ENCODE measurements at places on chromosomes 3 and 15.
A peak's percentile ranks its signal among the peaks of the same experiment; 100 is the strongest.

DNA sequence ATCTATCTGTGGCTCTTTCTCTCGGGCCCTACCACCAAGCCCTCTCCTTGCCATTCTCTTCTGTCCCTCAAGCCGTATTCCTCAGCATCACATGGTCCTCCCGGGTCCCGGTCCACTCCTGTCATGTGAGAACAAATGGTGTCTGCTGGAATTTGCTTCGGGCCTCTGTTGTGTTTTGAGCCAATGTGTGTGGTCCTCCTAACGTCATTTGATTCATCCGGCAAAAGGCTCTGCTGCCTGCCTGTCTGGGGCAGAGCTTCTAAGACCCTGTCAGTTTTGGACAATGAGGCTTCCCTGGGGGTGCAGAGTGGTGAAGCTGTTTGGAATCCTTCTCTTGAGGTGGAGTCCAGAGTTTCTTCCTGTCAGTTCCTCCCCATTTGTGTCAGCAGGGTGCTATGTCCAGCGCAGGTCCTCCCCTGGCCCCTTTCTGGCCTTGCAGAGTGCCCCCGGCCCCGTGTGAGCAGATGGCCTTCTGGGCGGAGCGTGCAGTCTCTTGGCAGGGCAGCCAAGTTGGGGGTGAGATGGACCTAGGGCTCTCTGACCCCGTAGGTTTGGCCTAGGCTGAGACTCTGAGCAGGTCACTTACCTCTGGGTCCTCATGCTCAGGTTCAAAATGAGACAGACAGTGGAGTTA, 93.6 kb downstream of the APBA2 start:
- no peak for DNase-seq

DNA sequence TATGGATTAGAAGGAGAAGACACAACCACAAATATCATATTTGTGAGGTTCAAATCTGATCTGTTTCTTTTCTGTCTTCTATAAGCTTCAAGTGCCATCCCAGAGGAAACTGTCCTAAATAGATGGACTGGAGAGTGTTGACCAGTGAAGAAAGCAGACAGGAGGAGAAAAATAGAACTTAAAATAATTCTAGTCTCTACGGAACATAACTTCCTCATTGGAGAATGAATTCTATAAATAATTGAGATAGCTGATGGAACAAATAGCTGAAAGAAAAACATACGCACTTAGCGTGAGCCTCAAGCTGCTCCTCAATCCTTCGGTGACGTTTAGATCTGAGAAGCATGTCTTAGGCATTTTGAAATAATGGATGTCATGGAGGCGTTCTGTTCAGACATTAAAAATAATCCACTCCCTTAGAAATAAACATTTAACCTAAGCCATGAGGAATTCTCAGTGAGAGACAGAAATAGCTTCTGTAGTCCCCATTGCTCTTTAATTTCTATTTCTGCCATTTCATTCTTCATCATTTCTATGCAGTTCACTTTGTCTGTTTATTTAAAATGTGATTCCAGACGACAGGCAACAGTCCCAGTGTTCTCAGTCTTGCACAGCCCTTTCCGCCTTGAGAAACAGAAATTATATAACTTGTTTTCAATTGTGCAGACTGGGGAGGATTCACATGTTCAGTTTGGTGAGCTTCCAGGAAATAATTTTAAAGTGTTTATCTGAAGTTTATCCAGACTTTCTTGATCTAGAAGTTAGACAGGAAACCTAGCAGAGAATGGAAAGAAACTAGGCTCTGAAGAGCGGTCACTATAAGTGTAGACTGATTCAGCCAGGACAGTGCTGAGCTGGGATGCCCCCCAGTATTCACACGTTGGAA, 97.3 kb downstream of the NR1D2 start:
- no peak for DNase-seq

- no peak for DNase-seq
Measured at GRCh38 chr3:141109751-141110150, 58.6 kb downstream of the SPSB4 start.

DNA sequence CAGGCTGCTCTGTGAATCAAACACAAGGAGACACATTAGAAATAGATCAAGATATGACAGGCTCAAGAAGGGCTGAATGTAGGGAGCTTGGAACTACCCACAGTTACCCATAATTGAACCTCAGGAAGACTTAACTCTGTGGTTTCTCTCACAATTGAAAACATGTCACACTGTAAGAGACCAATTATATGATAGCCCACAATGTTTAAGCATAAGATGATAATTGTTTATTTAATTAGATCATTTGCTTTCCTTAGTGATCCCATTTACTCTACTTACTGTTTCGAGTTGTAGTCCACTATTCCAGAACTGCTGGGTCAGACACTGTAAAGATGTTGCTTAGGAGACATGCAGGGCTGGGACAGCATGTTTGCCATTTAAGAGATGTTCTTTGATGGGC, 201.3 kb upstream of the RARB start:
- no peak for DNase-seq

DNA sequence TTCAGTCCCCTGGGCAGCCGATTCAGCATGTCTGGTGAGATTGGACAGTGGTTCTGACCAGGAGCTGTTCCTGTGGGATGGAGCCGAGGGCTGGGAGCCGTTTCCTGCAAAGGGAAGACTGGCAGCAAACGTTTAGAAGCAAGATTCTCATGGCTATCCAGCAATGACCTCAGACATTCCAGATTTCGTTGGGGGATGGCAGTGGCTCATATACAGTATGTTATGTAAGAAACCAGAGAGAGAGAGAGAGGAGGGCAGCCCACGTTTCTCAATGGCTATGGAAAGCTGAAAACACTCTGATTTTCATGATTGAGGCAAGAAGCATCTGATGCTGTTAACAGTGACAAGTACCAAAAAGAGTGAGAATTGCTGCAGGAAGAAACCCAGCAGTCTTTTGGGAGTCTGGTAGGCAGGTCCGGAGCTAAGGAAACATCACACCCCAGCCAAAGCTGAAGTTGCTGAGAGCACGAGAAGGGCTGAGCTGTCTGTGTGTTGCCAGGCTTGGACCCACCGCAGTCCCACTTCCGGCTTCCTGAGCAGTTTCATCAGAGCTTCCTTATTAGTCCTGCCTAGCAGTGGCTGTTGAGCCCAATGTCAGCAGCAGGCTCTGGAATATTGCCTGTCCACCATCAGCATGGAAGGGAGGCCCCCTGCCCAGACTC, 25.6 kb upstream of the VPS8 start:
- DNase-seq: peak; percentile 7

DNA sequence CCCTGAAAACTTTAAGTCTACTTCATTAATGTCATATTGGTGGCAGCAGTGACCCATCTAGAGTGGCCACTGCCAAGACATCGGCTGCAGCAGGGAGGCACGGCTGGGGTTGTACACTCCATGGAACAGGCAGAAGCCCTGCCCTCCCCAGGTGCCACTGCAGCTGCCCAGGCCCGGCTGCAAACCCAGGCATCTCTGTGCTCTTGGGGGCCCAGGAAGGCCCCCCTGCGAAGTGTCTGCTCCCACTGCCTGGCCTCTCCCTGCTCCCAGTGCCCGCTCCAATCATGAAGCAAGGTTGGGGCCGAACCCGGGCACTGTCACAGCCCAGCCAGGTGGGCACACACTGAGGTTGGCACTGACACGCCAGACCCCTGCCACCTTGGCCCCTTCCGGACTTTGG, 12.1 kb upstream of the RPL14 start:
- DNase-seq: no peak

GRCh38 chr3:153029350-153029749, 132.7 kb upstream of the RAP2B start:
- DNase-seq: no peak

DNA sequence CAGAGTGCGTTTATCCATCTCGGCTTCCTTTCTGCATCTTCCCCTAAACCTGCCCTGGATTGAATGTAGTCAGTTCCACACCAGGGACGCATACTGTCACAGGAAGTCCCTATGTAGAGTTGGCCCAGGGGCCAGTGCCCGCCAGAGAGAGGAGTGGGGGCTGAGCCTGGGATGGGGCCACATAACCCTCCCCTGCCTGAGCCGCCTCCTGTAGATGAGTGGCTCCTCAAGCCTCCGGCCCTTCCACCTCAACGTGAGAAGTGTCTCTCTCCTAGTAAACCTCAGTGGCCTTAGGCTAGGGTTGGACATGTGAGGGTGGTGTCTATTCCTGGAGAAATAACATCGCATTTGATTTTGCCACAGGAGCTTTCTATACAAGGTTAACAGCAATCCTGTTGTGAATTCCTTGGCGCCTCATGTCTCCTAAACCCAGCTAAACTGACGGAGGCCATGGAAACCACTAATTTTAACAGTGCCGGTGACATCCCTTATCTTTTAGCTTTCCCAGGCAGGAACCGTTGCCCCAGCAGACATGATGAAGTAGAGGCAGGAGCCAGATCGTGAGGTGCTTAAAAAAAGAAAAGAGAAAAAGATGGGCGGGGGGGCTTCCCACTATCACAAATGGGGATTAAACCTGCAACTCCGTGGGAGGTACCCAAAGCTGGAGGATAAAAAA, 171.1 kb downstream of the CHDH start:
- no peak for DNase-seq

DNA sequence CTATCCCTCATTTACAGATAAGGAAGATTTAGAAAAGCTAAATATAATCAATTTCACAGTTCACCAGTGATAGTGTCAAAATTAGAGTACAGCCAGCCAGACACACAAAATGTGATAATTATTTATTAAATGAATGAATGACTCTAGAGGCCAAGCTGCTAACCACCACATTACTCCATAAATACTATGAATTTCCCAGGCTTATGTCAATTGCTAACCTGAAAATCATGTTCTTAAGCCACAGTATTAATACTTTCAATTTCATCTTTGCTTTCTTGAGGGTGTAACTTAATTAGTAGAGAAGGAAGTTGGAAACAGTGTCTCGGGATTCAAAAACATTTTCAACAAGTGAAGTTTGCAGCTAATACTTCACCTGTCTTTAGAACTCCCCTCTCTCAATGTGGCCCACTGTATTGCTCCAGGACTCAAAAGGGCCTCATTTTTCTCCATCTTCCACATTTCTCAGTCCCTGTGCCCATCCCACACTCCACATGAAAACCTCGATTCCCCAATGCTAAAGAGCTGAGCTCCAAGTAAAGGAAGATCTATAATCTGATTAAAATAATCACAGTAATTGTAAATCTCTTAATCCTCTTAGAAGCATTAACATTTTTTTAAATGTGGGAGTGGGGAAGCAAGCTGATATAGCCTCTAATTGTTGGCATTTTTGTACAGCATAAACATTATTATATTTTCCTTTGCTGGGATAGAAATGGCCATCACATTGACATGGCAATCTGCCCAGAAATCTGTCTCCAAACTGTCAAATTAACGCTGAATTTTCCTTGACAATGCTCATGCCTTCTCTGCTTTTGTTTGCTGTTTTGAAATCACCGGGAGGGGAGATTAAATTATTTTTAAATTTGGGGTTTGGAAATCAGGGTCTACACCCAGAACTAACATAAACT, 765.1 kb downstream of the ROBO1 start:
- DNase-seq: no peak

DNA sequence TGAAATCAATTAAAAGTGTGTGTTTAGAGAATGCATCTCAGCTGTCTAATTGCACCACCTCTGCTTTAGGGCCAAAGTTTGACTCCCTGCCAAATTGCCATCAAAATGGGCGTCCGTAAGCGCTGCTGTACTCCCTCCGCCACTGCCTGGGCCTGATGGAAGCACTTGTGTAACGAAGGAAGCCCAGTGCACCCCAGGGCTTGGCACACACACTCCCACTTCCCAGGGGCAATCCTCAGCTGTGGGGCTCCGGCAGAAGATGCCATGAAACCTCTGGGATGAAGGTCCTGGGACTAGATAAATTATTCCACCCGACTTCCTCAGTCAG, 137.8 kb downstream of the RORA start:
- DNase-seq: no peak

GRCh38 chr3:136390574-136390973, 140.4 kb downstream of the PCCB start:
- DNase-seq: no peak

DNA sequence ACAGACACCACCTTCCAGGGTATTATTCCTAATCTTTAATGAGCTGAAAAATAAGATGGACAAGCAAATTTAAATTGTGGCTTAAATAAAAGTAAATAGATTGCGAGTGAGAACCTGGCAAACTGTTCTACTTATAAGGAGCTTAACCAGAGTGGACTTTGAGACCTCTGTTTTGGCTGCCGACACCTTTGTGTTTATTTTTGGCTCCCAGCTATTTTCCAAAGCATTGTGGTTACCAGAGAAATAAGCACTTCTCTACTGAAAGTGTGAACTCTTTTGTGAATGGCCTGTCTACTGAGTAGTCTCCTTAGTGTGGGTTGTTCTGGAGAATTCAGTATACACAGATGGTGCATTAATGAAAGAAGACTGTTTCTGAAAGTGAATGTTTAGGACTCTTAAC, 109.4 kb downstream of the ATP8B4 start:
- no peak for DNase-seq

- DNase-seq: no peak
Measured at GRCh38 chr3:99118381-99118780, 216.9 kb upstream of the DCBLD2 start.

DNA sequence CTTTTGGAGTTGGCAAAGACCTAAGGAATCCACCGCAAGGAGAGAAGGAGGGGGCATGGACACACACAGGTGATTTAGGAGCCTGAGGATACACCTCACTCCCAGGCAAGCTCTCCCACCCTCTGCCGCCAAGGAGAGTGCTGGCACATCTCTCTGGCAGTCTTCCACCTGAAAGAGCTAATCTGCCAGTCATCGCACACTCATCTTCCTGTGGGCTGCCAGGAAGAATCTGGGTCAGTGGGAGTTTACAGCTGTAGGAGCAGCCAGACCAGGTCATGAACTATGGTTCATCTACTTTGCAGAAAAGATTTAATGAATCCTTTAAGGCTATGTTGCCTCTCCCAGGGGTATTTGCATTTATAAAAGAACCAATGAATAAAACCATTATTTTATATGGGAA, 170.6 kb upstream of the TSC22D2 start:
- DNase-seq: no peak

GRCh38 chr3:101825904-101826445, 23.3 kb upstream of the NFKBIZ start:
- DNase-seq: no peak

- peak; percentile 84 for DNase-seq
Measured at GRCh38 chr15:90885432-90886290, 1.4 kb downstream of the FES start.

DNA sequence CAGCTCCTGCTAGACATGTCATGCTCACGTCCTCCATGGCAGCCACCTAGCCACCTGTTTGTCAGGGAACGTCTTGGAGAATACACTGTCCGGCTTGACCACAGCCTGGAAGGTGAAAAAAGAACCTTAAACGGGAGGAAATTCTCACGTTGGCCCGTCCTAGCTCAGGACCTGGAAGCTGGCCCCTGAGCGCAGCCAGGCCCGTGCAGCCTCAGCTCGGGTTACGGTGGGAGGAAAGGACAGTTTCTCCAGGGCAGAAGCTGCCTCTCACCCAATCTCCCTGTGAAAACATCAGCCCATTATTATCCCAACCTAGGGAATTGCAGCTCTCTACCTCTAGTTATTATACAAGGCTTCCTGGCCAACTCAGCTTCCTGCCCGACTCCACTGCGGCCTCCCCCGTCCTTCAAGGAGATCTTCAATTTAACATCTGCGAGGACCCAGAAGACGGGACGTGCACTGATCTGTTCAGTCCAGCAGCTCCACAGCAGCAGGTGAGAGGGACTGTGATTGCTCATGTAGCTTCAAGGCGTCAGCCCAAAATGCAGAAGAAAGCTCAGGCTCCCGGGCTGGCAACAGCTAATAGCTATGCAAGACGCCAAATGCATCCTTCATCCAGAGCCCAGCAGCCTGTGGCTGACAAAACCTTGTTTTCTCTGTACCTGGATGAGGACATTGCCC, 84.7 kb downstream of the ADAMTS17 start:
- no peak for DNase-seq

Data from OCI-M1 (cell line).